ENCODE measurements at places on chromosomes 6 and 20. TPM values are rescaled to one million over a fixed set of nuclear protein-coding genes. Genes with fewer than 3 reads are reported as not detected.
A peak's percentile ranks its signal among the peaks of the same experiment; 100 is the strongest.

ERMARD gene
- 19.6 TPM for total RNA-seq

DNA sequence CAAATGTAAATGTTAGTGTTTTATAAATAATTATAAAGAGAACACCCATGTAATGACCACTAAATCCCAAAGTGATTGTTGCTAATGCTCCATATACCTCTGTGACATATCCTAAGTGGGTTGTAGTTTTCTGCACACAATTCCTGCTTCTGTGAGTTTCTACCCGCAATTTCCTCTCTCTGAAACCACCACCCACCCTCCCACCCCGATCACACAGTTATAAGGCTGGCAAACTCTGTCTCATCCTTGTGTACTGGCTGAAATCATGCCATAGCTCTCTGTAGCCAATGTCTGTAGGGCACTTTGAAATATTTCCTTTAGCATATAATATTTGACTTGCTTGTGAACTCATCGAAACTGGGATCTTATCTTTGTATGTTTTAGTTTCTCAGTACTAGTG is 236.6 kb downstream of the PLCB1 start:
- ATAC-seq, result no peak

- ATAC-seq, result no peak
These were observed 76.6 kb upstream of the CHD6 start for GRCh38 chr20:41694796-41695195.

DNA sequence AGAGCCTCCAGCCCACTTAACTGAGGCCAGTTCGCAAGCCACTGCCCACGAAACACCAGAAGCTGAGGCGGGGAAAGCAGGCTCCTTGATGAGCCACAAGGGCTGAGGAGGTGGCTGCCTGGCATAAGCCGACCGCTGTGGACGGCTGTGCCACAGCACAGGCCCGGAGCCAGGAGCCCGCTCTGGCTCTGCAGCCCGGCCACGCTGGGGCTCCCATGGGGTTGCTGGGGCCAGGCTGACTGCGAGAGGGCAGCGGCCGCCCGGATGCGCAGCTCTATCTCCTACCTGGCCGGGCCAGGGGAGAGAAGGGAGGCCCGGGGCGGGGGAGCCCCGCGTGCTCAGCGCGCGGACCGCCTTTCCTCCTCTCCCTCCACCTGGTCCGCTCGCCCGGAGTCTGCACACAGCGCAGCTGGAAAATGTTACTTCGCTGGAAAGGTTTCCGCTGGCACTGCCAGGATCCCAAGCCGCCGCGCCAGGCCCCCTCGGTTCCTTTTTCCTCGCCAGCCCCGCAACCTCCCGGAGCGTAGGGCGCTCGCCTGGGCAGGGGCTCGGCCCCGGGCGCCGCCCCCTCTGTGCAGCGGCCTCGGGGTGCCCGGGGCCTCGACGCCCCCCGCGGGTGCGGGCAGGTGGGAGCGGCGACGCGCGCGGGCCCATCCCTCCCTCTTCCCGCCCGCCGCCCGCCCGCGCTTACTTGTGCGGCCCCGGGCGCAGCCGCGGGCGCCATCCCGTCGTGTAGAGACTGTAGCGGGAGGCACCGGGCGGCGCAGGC is 657 bp downstream of the EMILIN3 start:
- peak; percentile 7 for ATAC-seq

DNA sequence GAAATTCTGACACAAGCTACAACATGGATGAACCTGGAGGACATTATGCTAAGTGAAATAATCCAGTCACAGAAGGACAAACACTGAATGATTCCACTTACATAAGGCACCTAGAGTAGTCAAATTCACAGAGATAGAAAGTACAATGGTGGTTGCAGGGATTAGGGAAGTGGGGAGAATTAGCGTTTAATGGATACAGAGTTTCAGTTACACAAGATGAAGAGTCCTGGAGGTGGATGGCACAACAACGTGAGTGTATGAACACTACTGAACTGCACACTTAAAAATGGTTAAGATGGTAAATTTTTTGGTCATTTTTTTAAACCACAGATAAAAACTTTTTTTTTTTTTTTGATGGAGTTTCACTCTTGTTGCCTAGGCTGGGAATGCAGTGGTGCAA is 24.7 kb downstream of the MOCS3 start:
- ATAC-seq, result no peak

GRCh38 chr6:144423167-144423566 is 138.0 kb downstream of the UTRN start:
- no peak for ATAC-seq

GRCh38 chr6:166764473-166765233 is 137.6 kb upstream of the RPS6KA2 start:
- ATAC-seq, result no peak

PTCRA gene
- not detected for total RNA-seq
